ENCODE measurements at places on chromosomes 3 and 15.
A peak's percentile ranks its signal among the peaks of the same experiment; 100 is the strongest.

- no peak for DNase-seq
Measured at GRCh38 chr3:141699324-141699723, 38.8 kb upstream of the RNF7 start.

GRCh38 chr3:988785-989184, 104.0 kb upstream of the CNTN6 start:
- no peak for DNase-seq

DNA sequence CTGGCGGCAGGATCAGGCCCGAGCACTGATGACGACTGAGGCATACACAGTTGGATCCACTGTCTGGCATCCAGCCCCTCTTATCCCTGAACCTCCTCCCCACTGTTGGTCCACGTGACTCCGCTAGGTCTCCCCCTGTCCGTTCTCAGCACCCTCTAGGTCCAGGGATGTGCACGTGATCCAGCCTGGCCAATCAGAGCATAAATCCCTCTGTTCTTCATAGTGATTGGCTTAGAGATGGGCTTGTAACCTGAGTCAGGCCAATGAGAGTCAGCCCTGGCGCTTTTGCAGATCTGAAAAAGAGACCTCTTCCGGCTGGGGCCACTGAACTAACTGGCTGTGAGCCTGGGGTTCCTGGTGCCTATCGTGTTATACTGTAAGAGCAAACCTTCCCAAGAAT, 20.5 kb upstream of the IQSEC1 start:
- DNase-seq = no peak

GRCh38 chr15:96766366-96766765, 435.9 kb downstream of the NR2F2 start:
- DNase-seq = no peak

DNA sequence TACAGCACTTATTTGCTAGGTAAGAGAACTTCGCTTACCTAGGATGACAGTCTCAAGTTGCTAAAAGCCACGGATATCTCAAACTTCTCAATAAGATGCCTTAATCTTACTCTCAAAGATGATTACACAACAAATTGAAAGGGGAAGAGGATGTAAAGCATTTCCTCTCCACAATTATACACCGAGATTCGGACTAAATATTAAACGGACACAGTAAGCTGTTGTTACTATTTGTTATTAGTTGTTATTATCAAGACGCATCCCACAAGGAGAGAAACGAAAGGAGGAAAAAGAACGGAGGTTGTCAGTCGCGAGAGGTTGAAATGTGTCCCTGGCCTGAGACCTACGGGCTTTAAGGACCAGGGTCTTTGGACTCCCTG, 660 bp downstream of the ZNF106 start:
- DNase-seq = peak; percentile 29

DNA sequence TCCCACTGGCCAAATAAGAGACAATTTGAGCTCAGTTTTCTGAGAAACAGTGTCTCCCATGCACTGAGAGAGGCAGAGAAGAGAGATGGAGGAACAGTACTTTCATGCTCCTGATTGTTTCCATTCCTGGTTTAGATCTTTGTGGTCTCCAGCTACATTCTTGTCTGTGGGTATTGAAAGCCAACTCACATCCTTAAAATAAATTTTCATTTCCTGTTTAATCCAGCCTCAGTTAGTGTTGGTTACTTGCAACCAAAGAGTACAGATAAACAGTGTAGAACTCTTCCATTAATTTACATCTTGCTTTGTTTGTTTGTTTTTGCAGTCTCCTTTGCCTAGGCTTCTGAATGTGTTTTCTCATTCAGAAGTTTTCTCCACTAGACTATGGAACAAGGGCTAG, 123.7 kb upstream of the CLSTN2 start:
- DNase-seq = no peak

GRCh38 chr3:185279587-185280138, 25.8 kb upstream of the EHHADH start:
- no peak for DNase-seq

DNA sequence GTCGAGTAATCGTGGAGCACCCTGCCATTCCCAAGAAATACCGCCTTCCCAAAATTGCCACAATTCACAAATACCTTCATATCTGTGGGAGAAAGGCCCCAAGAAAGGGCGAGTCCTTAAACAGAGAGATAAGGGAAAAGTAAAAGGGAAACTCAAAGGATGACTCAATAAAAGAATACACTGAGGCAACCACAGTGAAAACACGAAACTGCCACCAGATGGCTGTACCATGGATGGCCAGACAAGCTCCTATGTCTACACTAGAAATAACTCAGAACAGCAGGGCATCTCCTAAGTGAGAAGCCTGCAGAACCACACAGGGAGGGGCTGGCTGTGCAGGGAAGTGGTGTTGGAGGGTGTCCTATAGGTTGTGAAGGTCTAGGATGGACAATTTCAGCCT, 25.0 kb downstream of the SRGAP3 start:
- DNase-seq = peak; percentile 63

GRCh38 chr3:4985330-4986174, 6.3 kb downstream of the BHLHE40 start:
- no peak for DNase-seq

- DNase-seq = no peak
Measured at GRCh38 chr3:159030138-159030670, 228.3 kb downstream of the MFSD1 start.

DNA sequence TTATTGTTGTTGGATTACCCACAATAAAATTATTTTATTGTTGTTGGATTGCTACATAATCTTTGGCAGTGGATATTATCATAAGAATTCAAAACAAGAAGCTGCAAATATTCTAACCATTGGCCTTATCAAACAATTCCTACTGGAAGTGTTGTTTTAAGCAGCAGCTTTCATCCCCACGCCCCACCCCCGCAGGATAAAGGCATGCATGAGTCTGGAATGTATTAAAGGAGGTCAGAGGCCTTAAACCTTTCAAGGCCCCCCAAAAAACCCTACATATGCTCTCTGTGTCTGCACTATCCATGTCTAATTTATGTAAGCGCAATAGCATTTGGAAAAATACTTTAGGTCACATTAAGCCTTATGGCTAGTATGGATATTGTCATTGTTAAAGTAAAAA, 23.1 kb downstream of the P3H2 start:
- DNase-seq = no peak

DNA sequence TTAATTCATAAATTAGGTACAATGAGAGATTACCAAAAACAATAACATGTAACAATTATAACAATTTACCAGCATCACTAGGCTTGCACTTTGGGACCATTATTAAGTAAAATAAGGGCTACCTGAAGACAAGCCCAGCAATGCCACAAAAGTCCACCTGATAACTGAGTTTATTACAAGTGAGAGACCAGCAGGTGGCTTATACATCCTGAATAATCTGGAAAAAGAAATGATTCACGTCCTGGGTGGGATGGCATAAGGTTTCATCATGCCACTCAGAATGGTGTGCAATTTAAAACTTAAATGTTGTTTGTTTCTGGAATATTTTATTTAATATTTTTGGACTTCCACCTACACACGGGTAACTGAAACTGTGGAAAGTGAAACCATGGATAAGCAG, 1287.1 kb upstream of the GBE1 start:
- DNase-seq = no peak

- no peak for DNase-seq
Measured at GRCh38 chr3:128385080-128385832, 81.4 kb downstream of the DNAJB8 start.

DNA sequence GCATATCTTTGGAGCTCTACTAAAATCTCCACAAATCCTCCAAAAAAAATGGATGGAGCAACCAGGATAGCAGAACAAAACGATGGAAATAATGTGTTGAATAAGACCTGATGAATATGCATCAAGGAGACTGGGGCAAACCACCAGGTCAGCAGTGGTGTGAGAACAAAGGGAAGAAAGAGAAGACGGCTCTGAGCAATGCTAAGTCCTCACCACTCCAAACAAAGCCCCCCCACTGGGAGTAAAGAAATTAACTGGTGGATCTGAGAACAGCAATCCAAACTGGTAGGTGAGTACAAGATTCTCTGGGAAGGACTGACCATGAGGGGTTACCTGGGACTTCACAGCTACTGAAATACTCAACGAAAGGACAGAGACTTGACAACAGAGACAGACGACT, 977.3 kb downstream of the TBL1XR1 start:
- no peak for DNase-seq

- no peak for DNase-seq
Measured at GRCh38 chr3:177640319-177640965, 443.2 kb upstream of the TBL1XR1 start.

GRCh38 chr15:42707068-42707467, 29.9 kb downstream of the CDAN1 start:
- no peak for DNase-seq

DNA sequence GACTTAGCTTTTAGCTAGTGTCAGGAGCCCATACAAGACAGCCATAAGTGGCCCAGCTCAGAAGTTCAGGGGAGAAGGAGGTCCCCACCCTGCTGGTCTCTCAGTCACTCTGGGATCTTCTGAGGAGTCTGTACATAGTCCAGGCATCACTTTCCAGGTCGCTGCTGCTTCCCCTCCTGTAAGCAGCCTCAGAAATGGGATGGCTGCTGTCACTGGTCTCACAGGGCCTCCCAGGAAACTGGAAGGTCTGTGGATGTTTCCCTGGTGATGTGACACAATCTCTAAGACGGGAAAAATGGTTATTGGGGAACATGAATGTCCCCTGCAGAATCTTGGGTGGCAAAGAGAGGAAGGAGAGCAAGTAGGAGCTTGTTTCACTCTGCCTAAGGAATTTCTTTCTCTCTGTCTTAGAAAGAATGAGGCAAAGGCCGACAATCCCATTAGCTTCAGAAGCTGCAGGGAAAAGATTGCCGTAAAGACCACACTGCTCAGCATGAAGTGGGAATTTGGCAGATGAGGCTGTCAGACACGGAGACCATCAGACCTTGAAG, 43.2 kb upstream of the TNFAIP8L3 start:
- DNase-seq = no peak

DNA sequence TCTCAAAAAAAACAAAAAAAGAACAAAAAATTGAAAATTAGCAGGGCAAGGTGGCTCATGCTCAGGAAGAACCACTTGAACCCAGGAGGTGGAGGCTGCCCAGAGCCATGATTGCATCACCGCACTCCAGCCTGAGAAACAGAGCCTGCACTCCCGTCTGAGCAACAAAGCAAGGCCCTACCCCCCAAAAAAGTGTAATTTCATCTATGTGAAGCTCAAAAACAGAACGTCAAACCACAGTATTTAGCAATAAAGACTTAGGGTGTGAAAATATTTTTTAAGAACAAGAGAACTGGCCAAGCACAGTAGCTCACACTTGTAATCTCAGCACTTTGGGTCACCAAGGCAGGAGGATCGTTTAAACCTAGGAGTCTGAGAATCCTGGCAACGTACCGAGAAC, 38.2 kb downstream of the STAG1 start:
- no peak for DNase-seq

DNA sequence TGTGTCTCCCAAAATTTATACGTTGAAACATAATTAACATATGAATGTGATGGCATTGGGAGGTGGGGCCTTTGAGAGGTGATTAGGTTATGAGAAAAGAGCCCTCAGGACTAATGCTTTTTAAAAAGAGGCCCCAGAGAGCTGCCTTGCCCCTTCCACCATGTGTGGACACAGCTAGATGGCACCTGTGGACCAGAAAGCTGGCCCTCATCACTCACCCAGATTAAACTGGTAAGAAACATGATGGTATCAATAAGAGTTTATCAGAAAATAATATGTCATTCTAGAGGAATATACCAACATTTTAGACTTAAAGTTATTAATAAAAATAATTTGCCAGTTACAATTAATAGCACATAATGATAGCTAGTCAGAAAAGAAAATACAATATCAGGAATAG, 25.2 kb upstream of the FAN1 start:
- no peak for DNase-seq

DNA sequence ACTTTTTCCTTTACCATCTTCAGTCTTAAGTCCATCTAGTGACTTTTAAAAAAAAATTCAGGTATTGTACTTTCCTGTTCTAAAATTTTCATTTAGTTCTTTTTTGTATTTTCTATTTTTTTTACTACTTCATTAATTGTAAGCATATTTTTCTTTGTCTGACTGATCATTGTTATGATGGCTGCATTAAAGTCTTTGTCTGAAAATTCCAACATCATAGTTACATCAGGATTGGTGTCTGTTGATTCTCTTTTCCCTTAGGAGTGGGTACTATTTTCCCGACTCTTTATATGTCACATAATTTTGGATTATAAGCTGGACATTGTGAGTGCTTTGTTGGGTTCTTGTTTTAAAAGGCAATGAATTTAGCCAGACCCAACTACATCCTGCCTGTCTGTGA, 34.9 kb upstream of the POLR2M start:
- no peak for DNase-seq

GRCh38 chr3:123893012-123893411, 8.9 kb upstream of the MYLK start:
- DNase-seq = no peak

DNA sequence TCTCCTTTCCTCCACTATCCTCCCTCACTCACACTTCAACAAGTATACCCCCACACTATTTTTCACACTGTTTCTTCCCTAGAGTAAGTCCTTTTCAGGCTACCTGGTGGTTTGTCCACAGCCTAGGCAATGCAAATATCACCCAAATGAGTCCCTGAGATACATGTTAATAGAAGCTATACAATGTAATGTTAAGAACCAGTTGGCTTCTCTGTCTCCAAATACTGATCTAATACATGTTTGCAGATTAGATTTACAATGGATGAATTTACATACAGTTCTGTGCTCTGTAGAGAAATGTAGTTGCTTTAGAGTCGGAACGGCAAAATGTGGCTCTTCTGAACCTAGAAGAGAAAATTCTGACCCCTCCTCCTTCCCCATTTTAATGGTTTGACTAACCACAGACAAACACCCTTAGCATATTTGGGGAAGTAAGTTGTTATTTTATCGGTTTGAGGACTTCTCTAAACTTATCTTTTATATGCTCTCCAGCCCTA, 63.6 kb upstream of the MBNL1 start:
- DNase-seq = peak; percentile 76

GRCh38 chr3:188706599-188706998, 465.2 kb upstream of the TPRG1 start:
- DNase-seq = no peak

- no peak for DNase-seq
Measured at GRCh38 chr15:80317389-80318182, 65.6 kb upstream of the CTXND1 start.

DNA sequence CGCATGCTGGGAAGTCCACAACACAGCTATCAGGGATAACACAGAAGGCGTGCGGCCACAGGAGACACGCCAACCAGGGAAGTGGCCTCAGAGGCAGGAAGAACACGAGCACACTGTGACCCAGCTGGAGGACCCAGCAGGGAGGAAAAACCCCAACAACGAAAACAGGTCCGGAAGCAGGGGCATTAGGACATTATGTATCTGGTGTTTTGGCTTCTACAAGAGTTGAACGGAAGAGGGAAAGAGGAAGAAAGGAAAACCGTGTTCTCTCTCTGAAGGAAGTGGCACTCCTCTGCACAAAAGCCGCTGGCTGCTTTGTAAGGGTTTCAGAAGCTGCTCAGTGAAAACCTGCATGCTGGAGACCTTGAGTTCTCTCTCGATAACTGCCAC, 61.8 kb downstream of the HACD2 start:
- no peak for DNase-seq

All from CD4-positive, CD25-positive, alpha-beta regulatory T cell (primary cell).